ENCODE measurements at places on chromosomes 11 and 22. TPM values are rescaled to one million over a fixed set of nuclear protein-coding genes. Genes with fewer than 3 reads are reported as not detected.

ATL3 gene
- total RNA-seq = 3.1 TPM

BIK gene
- total RNA-seq = 41.7 TPM

UPK3A gene
- not detected for total RNA-seq

OR10A5 gene
- total RNA-seq = not detected

SF3A1 gene
- 160 TPM for total RNA-seq

RASD2 gene
- 1.1 TPM for total RNA-seq

EHF gene
- not detected for total RNA-seq

NUCB2 gene
- total RNA-seq = 52.4 TPM

ANO3 gene
- not detected for total RNA-seq

FAM180B gene
- total RNA-seq = not detected

CTTN gene
- 245 TPM for total RNA-seq

THY1 gene
- 6.3 TPM for total RNA-seq

DNA sequence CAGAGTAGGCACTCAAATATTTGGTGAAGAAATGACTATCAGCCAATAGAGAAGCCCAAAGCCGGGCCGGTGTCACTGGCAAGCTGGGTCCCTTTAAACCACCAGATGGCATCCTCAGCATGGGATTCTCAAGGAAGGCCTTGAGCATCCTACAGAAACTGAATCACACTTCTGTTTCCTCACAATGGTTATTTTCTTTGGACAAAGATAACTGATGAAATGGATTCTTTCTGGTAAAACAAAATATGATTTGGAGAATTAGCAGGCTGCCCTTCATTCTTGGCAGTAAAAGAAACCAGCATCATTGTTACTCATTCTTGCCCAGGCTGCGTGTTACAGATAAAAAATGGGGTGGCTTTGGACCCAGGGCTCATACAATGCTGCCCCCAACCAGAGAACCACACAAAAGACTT is 30.3 kb upstream of the ASPHD2 start:
- H3K4me1 ChIP-seq = no peaks in the 10 kb centered on the region
- no peaks in the 10 kb centered on the region for H3K36me3 ChIP-seq

DNA sequence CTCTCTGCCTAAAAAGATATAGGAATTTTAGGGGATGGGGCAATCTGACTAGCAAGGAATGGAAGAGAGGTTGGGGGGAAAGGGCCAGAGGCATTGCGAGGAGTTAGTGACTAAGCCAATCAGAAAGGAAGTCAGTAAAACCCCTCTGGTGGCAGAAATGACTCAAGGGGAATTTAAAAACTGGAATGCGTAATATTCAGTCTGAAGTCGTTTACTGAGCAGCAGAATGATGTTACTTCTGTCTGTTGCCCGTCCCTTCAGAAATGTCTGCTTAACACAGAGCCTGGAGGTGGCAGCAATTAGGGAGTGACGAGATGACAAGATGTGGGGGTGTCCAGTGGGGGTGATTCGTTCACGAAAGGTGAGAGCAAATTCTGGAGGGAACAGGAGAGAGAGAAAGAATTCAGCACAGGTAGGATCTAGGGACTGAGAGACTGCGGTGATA is 107.7 kb upstream of the CLMP start:
- H3K4me3 ChIP-seq = no peak overlapping the region
- no peaks in the 10 kb centered on the region for H3K36me3 ChIP-seq
- H3K27me3 ChIP-seq = peaks cover 11% of the 10 kb centered on the region

GRCh38 chr11:63699896-63700295 is 18.6 kb downstream of the RTN3 start:
- peaks cover 12% of the 10 kb centered on the region for H3K4me1 ChIP-seq
- H3K27me3 ChIP-seq = no peaks in the 10 kb centered on the region
- H3K36me3 ChIP-seq = no peaks in the 10 kb centered on the region
- no peak overlapping the region for H3K4me3 ChIP-seq

GRCh38 chr22:24434471-24435322 is 7.3 kb downstream of the ADORA2A start:
- no peaks in the 10 kb centered on the region for H3K27me3 ChIP-seq
- H3K27ac ChIP-seq = no peak overlapping the region
- no peaks in the 10 kb centered on the region for H3K4me1 ChIP-seq
- H3K4me3 ChIP-seq = no peak overlapping the region
- no peak for DNase-seq

- no peaks in the 10 kb centered on the region for H3K27me3 ChIP-seq
- H3K4me1 ChIP-seq = peaks cover 25% of the 10 kb centered on the region
- peak overlapping the region; percentile 79 for H3K27ac ChIP-seq
- H3K4me3 ChIP-seq = no peak overlapping the region
Measured at GRCh38 chr22:28075358-28075981, 156.4 kb upstream of the PITPNB start.

GRCh38 chr11:538431-539051 is 1.2 kb downstream of the LRRC56 start:
- H3K27ac ChIP-seq = no peak overlapping the region
- no peaks in the 10 kb centered on the region for H3K36me3 ChIP-seq
- no peak overlapping the region for H3K4me3 ChIP-seq
- H3K27me3 ChIP-seq = no peaks in the 10 kb centered on the region
- peaks cover 12% of the 10 kb centered on the region for H3K4me1 ChIP-seq
- no peak for DNase-seq

DNA sequence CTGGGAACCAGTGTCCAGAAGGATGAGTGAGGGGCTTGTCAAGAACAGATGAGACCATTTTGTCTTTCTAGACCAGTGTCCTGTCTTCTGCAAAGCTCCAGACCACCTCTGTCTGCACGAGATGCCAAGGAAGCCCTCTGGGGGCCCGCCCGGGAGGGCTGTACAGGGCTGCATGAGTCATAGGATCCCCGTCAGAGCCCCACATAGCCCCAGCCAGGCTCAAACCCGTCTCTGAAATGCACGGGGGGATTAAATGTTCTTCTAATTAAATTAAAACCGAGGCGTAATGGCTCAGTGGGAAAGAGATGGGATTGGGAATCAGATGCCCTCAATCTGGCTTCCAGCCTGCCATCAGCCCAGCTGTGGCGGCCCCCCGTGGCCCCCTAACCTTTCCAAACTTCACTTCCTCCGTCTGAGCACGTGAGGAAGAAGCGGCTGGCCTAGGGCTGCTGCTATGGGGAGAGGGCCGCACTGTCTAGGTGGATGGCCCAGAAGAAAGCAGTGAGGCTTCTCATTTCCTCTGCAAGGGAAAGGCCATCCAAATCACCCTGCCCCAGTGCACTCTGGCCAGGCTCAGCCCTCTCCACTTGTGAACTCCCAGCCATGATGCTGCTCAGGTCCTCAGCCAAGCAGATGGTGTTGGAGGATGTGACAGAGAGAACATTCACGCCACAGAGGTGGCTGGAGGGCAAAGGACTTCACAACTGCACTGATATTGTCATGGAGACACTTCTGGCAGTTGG is 32.8 kb downstream of the KCNQ1OT1 start:
- H3K27me3 ChIP-seq = no peaks in the 10 kb centered on the region
- H3K27ac ChIP-seq = no peak overlapping the region
- H3K4me3 ChIP-seq = no peak overlapping the region
- no peaks in the 10 kb centered on the region for H3K36me3 ChIP-seq

- H3K27me3 ChIP-seq = no peaks in the 10 kb centered on the region
- H3K36me3 ChIP-seq = no peaks in the 10 kb centered on the region
- H3K4me3 ChIP-seq = no peak overlapping the region
- peaks cover 5% of the 10 kb centered on the region for H3K4me1 ChIP-seq
- no peak for DNase-seq
- H3K27ac ChIP-seq = no peak overlapping the region
Measured at GRCh38 chr11:86143087-86144030, 74.5 kb upstream of the PICALM start.

GRCh38 chr11:133997554-133997953 is 40.8 kb upstream of the IGSF9B start:
- no peak overlapping the region for H3K27ac ChIP-seq
- no peaks in the 10 kb centered on the region for H3K36me3 ChIP-seq
- H3K4me3 ChIP-seq = no peak overlapping the region

DNA sequence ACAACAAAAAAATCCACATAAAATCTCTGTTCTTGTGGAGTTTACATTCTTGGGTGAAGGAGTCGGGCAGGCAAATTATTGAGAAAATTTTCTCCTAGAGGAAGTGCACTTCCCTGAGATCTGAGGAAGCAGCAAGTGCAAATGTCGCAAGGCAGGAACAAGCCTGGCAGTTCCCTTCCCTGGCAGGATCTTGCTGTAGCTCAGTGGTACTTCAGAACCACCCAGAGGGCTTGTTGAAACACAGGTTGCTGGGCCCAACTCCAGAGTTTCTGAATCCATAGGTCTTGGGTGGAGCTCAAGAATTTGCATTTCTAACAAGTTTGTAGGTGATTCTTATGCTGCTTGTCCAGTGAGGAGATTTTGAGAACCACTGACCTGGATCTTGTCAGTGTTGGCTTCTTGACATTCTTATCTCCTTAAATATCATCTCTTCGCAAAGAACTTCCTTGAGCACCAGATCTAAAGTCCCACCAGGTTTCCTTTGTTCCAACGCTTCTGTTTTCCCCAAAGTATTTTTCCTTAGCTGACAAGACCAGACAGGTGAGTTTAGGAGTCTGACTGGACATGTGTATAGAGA is 9.6 kb downstream of the QSER1 start:
- H3K36me3 ChIP-seq = no peaks in the 10 kb centered on the region
- H3K4me3 ChIP-seq = no peak overlapping the region
- no peak overlapping the region for H3K27ac ChIP-seq
- no peak for DNase-seq
- H3K27me3 ChIP-seq = no peaks in the 10 kb centered on the region
- H3K4me1 ChIP-seq = peaks cover 4% of the 10 kb centered on the region

GRCh38 chr22:35482311-35482710 is 58.3 kb upstream of the RASD2 start:
- H3K4me1 ChIP-seq = no peaks in the 10 kb centered on the region
- DNase-seq = no peak
- no peaks in the 10 kb centered on the region for H3K27me3 ChIP-seq
- H3K36me3 ChIP-seq = no peaks in the 10 kb centered on the region
- no peak overlapping the region for H3K4me3 ChIP-seq

GRCh38 chr11:11786234-11786633 is 55.5 kb upstream of the USP47 start:
- peaks cover 17% of the 10 kb centered on the region for H3K27me3 ChIP-seq
- no peaks in the 10 kb centered on the region for H3K4me1 ChIP-seq
- H3K36me3 ChIP-seq = no peaks in the 10 kb centered on the region
- no peak overlapping the region for H3K27ac ChIP-seq
- no peak overlapping the region for H3K4me3 ChIP-seq
- no peak for DNase-seq

GRCh38 chr11:115674937-115675544 is 170.8 kb upstream of the CADM1 start:
- no peaks in the 10 kb centered on the region for H3K27me3 ChIP-seq
- H3K36me3 ChIP-seq = no peaks in the 10 kb centered on the region
- H3K4me3 ChIP-seq = no peak overlapping the region
- H3K4me1 ChIP-seq = peaks cover 9% of the 10 kb centered on the region
- no peak overlapping the region for H3K27ac ChIP-seq
- DNase-seq = no peak

GRCh38 chr11:115644856-115645255 is 140.6 kb upstream of the CADM1 start:
- no peak for DNase-seq
- no peaks in the 10 kb centered on the region for H3K27me3 ChIP-seq
- H3K4me3 ChIP-seq = no peak overlapping the region
- no peak overlapping the region for H3K27ac ChIP-seq
- H3K36me3 ChIP-seq = no peaks in the 10 kb centered on the region
- H3K4me1 ChIP-seq = peaks cover 9% of the 10 kb centered on the region

GRCh38 chr11:68071281-68072048 is 32.6 kb downstream of the TCIRG1 start:
- DNase-seq = no peak
- no peaks in the 10 kb centered on the region for H3K27me3 ChIP-seq
- no peak overlapping the region for H3K27ac ChIP-seq
- H3K4me1 ChIP-seq = no peaks in the 10 kb centered on the region
- no peak overlapping the region for H3K4me3 ChIP-seq
- H3K36me3 ChIP-seq = peaks cover 60% of the 10 kb centered on the region

- no peak for DNase-seq
- H3K4me1 ChIP-seq = peaks cover 34% of the 10 kb centered on the region
- H3K4me3 ChIP-seq = no peak overlapping the region
Measured at GRCh38 chr22:43260331-43261231, 73.6 kb upstream of the TTLL12 start.

DNA sequence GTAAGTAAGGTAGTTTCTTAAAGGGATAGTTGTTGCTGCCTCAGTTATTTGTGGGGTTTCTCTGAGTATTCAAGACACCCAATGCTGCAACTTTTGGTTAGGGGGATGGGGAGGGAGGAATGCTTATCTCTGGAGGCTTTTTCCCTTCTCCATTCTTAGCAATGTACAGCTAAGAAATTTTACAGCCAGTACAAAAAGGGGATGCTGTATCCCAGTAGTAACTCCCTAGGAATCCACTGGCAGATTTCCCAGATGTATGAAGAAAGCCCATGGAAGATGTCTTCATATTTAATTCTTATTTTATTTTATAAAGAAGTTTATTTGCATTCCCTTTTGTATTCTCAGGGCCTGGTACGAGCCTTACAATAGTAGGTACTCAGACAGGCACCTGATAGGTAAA is 154.8 kb downstream of the ENTHD1 start:
- no peaks in the 10 kb centered on the region for H3K4me1 ChIP-seq
- no peak overlapping the region for H3K4me3 ChIP-seq
- H3K36me3 ChIP-seq = no peaks in the 10 kb centered on the region
- H3K27ac ChIP-seq = no peak overlapping the region
- H3K27me3 ChIP-seq = no peaks in the 10 kb centered on the region
- DNase-seq = peak; percentile 79

DNA sequence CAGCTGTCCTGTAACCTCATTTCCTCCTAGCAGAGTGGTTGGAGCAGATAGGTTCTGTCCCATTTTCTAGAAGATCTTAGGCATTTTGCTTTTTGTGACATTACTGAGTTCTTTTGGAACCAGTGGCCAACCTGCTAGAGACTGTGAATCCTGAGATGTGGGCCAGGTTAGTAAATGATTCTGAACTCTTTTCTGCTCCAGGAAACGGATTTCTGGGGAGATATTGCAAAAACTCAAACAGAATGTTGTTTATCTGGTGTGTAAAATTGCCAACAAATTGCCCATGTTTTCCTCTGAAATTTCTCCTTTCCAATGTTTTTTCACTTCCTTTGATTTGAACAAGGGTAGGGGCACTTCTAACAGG is 32.7 kb downstream of the SLC6A5 start:
- H3K27ac ChIP-seq = no peak overlapping the region
- H3K27me3 ChIP-seq = no peaks in the 10 kb centered on the region
- no peak overlapping the region for H3K4me3 ChIP-seq
- DNase-seq = no peak
